HS-5 (cell line): ENCODE measurements at places on chromosomes 3 and 15.

DNA sequence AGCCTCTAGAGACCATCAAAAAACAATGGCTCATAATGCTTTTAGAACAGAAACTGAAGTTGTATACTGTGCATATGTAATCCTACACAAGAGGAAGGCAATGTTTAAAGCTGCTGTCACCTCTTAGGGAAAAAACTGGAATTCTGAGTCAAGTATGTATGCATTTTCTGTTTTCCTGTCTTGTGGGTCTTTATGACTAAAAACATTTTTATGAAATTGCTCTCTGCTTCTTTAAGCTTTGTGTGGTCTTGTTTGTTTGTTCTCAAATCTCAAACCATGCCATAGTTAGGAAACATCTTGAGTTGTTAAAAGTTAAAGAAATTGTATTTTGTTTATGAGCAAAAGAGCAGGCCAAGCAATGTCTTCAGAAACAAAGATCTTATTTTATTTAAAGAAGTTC lies 80.9 kb upstream of the SOX2 start:
- DNase-seq, result no peak

GRCh38 chr15:41331281-41331680 lies 1.1 kb downstream of the OIP5 start:
- no peak for DNase-seq

DNA sequence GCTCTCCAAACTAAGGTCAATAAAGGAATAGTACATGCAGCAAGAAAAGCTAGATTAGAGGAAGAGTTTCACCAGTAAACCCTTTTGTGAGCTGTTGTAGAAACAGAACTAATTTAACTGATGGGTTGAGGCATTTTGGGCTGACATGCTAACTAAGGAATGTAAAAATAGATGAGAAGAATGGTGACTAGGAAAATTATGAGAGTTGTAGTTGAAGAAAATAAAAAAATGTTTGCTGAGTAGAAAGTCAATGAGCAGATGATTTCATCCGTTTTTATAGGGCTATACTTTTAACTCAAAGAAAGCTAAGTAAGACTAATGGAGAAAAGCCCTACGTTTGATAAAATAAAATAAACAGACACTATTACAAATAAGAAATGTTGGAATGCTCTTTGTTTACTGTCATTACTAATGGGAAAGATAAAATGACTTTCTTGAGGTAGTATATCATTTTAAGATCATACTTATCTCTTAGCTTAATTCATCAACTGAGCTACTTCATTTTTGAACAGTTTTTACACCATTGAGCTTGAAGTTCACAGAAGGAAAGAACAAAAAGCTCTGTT lies 209.4 kb upstream of the DPH6 start:
- no peak for DNase-seq

GRCh38 chr3:47002171-47003055 lies 22.9 kb downstream of the NBEAL2 start:
- no peak for DNase-seq

DNA sequence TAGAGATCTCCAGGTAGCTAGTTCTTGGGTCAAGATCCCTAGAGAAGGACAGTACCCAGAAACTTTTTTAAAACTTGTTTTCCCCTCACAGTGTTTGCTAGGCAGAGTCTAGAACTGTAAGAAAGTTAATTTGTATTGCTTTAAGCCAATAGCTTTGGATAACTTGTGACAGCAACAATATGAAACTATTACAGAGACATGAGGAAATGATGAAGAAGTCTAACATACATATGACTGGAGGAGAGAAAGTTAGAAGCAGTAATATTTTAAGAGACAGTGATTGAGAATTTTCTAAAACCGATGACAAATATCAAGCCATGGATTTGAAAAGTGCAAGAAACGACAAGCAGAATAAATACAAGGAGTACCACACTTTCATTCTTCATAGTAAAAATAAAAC lies 10.0 kb downstream of the HMG20A start:
- no peak for DNase-seq

GRCh38 chr3:194683380-194683779 lies 2.3 kb upstream of the FAM43A start:
- DNase-seq, result no peak
